ENCODE measurements at places on chromosomes 1 and 21.

GRCh38 chr1:147496571-147497210, 44.6 kb upstream of the BCL9 start:
- DNase-seq, result no peak

- no peak for DNase-seq
Measured at GRCh38 chr1:1219341-1219740, 5.4 kb upstream of the TNFRSF4 start.

DNA sequence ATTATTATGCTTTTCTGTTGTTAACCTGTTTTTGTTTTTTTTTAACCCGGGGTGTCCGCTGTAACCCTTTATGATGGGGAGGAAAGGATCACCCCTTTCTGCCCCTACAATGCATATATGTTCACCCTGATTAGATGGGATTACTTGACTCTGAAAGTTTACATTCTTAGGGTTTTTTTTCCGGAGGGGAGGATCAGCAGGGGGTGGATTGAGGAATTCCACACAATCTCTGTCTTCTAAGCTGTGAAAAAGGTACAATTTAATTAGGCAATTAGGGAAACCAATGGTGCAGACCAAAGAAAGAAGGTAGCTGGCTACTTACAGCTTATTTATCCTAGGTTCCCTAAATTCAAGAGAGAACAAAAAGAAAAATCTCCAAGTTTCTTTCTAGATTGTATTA, 58.3 kb downstream of the EDEM3 start:
- DNase-seq, result no peak

- no peak for DNase-seq
Measured at GRCh38 chr1:185701650-185702049, 32.5 kb upstream of the HMCN1 start.

DNA sequence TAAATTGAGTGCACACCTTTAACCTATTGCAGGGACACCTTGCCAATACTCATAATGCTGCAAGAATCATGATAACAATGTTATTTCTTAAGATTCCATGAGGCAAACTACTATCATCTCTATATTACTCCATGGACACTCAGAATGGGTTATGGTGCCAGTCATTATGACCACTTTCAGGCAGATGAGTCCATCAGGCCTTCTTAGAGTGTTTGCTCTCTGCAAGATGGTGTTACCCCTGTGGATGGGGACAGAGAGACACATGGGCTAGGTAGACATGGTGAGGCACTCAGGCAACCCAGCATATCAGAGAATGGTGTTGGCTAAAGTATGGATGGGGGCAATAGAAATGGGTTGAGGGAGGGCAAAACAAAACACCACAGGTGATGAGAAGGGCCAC, 59.7 kb downstream of the XCL2 start:
- no peak for DNase-seq

- no peak for DNase-seq
Measured at GRCh38 chr1:48039088-48040054, 42.2 kb upstream of the TRABD2B start.

All from stimulated activated CD8-positive, alpha-beta memory T cell treated with anti-CD3 and anti-CD28 coated beads, Interleukin-7, amount 100 ng/mL, for 4 hours (primary cell).